Urothelium cell line (cell line): ENCODE measurements at places on chromosomes 2 and 18.

GRCh38 chr2:144362401-144362800, 157.5 kb downstream of the ZEB2 start:
- peak; percentile 7 for DNase-seq

GRCh38 chr2:145755019-145755837, 1235.3 kb upstream of the ZEB2 start:
- DNase-seq = no peak

GRCh38 chr2:238938401-238939055, 90.6 kb downstream of the TWIST2 start:
- no peak for DNase-seq

DNA sequence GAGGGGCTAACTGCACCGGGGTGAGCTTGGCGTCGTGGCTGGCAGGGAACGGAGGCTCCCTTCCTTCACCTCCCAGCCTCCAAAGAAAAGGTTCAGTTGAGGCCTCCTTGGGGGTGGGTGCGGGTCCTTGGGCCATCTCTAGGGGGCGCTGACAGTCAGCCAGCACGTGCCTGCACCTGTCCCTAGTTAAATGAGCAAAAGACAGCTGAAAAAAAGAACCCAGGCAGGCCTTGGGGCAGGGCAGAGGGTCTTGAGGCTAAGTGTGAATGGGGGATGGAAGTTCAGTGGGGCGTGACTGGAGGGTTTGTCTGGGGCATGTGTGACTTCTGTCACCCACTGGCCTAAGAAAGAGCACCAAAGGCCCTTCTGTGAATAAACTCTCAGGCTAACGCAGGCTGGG, 56.4 kb downstream of the ZFP36L2 start:
- DNase-seq = no peak

GRCh38 chr2:127107622-127107999, 657 bp upstream of the BIN1 start:
- peak; percentile 73 for DNase-seq

- peak; percentile 39 for DNase-seq
Measured at GRCh38 chr2:63840081-63840784, 1.5 kb upstream of the UGP2 start.
